ENCODE measurements at places on chromosomes 1 and 21.

- DNase-seq: no peak
Observed at GRCh38 chr21:28554660-28555475, 437.8 kb downstream of the LTN1 start.

DNA sequence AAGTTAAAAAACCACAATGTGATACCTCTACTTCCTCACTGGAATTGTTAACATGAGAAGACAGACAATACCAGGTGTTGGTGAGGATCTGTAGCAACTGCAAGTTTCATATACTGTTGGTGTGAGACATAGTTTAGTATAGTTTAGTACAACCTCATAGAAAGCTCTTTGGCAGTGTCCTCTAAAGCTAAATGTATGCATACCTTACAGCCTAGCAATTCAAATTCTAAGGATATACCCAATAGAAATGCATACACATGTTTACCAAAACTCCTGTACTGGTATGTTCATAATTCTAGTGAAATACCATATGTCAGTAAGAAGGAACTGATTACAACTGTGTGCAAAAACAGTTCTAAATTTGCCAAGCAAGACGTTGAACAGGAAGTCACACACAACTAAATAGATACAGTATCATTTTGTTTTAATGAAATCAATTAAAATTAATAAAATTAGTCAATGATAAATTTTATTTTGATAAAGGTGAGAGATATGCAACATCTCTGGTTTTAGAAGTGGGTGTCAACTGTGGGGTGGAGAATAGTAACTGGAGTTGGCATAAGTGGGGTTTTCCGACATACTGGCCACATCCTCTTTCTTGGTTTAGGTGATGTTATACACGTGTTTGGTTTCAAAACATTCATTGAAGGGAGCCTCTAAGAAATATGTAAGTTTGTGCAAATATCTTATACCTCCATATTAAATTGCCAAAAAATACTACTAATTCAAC, 450.7 kb downstream of the PTPRC start:
- no peak for DNase-seq

- no peak for DNase-seq
Observed at GRCh38 chr1:153032677-153033308, 1.8 kb downstream of the SPRR1B start.

DNA sequence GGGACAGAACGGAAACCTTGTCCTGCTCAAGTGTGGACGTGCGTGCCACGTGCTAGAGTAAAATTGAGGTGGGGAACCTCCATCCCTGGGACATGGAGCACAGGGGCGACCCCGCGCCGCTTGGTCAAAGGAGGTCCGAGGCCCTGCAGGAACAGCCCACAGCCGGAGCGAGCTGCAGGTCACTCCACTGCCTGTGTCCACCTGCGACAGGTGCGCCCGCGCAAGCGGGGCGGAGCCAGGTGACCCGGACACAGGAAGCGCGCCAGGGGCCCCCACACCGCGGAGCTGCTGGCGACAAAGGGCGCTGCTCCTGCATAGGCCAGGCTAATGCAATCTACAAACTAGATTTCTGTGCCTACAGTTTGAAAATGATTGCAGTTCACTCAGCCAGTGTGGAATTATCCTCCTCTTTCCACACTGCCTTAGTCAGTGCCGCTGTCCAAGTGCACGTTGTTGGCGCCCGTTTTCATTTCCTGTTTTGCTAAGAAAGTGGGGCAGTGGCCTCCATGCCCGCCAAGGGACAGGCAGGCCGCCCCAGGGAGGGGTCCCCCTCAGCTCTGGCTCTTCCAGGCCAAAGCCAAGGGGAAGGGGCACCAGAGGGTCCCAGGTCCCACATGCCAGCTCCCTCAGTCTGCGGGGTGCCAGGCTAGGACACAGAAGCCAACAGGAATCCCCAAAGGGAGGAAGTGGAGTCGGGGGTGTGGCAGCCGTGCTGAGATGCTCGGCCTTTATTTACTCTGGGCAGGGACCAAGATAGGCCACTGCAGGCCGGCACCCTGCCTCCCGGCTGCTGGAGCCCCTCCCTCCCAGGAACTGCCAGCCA, 4.3 kb upstream of the NADK start:
- DNase-seq: no peak

GRCh38 chr1:204662530-204662929, 23.0 kb downstream of the LRRN2 start:
- no peak for DNase-seq

DNA sequence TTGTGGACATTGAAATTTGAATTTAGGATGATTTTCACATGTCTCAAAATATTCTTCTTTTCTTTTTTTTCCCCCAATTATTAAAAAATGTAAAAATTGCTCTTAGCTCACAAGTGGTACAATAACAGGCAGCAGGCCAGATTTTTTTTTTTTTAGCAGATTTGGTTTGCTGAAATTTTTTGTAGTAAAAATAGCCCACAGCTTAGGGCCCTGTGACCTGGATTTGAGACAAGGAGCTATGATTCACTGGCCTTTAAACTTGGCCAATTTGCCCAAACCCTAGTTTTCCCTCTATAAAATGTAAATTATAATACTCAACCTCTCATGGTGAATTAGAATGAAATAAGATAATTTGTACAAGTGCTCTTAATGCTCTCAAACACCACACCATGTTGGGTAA, 253.8 kb downstream of the DYRK1A start:
- no peak for DNase-seq

GRCh38 chr1:27773826-27774445, 917 bp downstream of the STX12 start:
- no peak for DNase-seq

DNA sequence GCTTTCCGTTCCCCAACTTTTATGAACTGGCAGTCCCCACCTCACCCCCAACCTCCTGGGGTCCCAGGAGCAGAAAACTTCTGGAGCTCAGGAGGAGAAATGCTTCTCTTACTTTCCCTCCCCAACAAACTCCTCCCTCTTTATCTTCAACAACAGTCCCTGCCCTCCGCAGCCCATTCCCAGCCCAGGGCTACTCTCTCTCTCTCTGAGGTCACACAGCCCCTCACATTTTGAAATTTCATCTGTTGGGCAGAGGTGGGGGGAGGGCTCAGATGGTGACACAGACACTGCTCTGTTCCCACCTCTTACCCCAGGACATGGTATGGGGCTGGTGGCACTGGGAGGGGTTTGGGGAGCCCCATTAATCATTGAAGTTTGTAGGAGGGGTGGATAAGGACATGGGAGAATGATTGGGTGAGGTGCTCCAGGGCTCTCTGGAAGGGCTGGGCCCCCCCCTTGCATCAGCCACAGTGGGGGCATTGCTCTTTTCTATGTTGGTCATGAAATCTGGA, 6.0 kb downstream of the PIK3CD start:
- DNase-seq: no peak

Data from T-helper 22 cell (primary cell).